Glutamatergic neuron (in vitro differentiated cells): ENCODE measurements at places on chromosomes 7 and 10. TPM values are rescaled to one million over a fixed set of nuclear protein-coding genes. Genes with fewer than 3 reads are reported as not detected.

- no peak for DNase-seq
Measured at GRCh38 chr10:60801522-60801921, 23.2 kb downstream of the CDK1 start.

Gene ZNF248
- total RNA-seq = 11.1 TPM

Gene LIPJ
- 0.22 TPM for total RNA-seq

Gene SEMA4G
- 46.9 TPM for total RNA-seq

Gene FKBP9
- 90.7 TPM for total RNA-seq

GRCh38 chr7:158567153-158567603, 20.4 kb downstream of the PTPRN2 start:
- DNase-seq = no peak

Gene TMEM139
- total RNA-seq = not detected

Gene GIMAP2
- total RNA-seq = not detected

Gene MOGAT3
- not detected for total RNA-seq

Gene TMEM140
- total RNA-seq = not detected

Gene H2BK1
- not detected for total RNA-seq

- no peak for DNase-seq
Measured at GRCh38 chr7:212754-213153, 20.4 kb downstream of the FAM20C start.

Gene KMT2E
- 126 TPM for total RNA-seq

- no peak for DNase-seq
Measured at GRCh38 chr7:110786328-110786965, 304.5 kb upstream of the LRRN3 start.

Gene FAM171A1
- total RNA-seq = 186 TPM

DNA sequence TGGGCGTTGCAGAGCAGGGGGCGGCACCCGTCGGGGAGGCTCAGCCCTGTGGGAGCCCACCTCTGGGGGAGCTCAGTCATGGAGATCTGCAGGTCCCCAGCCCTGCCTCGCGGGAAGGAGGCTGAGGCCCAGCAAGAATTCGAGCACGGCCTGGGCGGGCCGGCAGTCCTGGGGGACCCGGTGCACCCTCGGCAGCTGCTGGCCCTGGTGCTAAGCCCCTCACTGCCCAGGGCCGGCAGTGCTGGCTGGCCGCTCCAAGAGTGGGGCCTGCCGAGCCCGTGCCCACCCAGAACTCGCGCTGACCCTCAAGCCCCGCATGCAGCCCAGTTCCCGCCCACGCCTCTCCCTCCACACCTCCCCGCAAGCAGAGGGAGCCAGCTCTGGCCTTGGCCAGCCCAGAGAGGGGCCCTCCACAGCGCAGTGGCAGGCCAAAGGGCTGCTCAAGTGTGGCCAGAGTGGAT, 76.2 kb downstream of the TMEM26 start:
- no peak for DNase-seq

Gene STYXL1
- total RNA-seq = 41.8 TPM

GRCh38 chr10:13627459-13628310, 40.9 kb downstream of the PRPF18 start:
- DNase-seq = no peak

GRCh38 chr7:88969167-88969566, 173.6 kb upstream of the TEX47 start:
- DNase-seq = no peak

Gene UBE2D1
- 48.1 TPM for total RNA-seq

Gene PALD1
- 15.5 TPM for total RNA-seq

GRCh38 chr10:33352175-33352574, 17.7 kb upstream of the NRP1 start:
- no peak for DNase-seq

Gene UCN3
- total RNA-seq = not detected

DNA sequence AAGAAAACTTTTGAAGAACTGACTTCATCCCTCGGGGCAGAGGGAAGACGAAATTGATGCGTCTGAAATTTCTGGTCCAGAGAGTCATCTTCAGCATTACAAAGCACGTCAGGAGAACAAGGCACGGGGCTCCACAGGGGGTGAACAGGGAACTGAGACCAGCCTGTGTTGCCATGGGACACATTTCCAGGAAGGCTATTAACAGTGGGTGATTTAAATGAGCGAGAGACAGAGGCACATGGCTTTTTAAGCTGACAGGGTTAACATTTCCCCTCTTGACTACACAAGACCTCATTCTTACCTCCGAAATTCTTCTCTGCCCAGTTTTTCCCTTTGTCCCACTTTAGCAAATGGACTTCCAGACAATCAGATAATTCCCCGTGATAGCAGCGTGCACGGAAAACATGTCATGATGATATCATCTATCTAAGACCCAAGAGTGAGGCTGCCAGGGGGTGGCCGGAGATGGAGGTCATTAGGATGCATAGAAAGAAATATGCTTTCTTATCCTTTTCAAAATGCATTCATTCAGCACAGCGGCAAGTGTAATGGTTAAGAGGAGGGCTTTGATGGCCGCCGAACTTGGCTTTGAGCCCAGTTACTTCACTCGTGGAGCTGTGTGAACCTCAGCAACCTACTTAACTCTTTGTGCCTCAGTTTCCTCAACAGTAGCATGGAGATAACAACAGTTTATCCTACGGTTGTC, 248.0 kb downstream of the PRPF18 start:
- DNase-seq = no peak

Gene TMEM270
- not detected for total RNA-seq

GRCh38 chr10:79346012-79346340, 1.3 kb upstream of the PPIF start:
- DNase-seq = no peak

GRCh38 chr7:143938379-143939243, 3.6 kb downstream of the OR2F2 start:
- DNase-seq = no peak

- DNase-seq = no peak
Measured at GRCh38 chr7:36103837-36104561, 49.1 kb upstream of the EEPD1 start.

DNA sequence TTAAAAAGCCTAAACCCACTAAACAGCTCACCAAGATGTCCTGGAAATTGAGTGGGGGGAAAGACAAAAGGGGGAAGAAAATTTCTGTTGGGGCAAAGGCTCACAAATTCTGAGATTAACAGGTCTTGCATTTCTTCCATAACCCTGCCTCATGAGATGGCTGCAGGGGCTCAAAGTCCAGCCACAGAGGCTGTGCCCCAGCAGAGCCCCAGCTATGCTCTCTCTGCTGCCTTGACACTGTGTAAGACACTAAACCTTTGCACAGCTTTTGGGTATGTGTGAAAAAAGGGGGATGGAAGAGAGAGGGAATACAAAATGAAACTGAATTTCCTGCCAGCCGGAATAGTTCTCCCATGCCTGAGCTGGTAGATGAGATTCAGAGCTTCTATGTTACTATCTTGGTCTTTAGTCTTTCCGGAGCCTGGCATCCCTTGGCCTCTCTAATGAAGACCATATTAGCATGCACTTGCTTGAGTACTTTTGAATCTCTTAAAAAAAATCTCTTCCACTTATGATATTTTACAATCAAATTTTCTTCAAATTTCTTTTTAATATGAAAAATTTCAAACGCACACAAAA, 240.0 kb upstream of the IMMP2L start:
- no peak for DNase-seq

Gene WNT8B
- not detected for total RNA-seq

Gene GARS1
- total RNA-seq = 511 TPM

- DNase-seq = no peak
Measured at GRCh38 chr7:80467069-80467468, 44.8 kb downstream of the GNAT3 start.

DNA sequence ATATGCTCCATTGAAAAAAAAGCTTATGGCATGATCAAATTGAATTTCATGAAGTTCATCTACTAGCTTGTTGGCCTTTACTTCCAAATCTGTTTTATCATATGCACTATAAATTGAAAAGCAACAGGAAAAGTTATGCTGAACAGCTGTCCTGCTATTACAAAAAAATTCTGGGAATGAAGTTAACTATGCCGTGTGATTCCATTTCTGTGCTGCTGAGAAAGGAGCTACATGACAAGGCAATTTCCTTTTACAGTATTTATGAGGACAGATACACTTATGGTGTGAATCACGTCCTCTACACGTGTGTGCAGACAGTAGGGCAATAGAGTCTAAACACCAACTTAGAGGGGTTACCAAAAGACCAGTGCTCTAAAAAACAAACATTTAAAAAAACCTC, 426.5 kb upstream of the AKR1E2 start:
- DNase-seq = no peak

DNA sequence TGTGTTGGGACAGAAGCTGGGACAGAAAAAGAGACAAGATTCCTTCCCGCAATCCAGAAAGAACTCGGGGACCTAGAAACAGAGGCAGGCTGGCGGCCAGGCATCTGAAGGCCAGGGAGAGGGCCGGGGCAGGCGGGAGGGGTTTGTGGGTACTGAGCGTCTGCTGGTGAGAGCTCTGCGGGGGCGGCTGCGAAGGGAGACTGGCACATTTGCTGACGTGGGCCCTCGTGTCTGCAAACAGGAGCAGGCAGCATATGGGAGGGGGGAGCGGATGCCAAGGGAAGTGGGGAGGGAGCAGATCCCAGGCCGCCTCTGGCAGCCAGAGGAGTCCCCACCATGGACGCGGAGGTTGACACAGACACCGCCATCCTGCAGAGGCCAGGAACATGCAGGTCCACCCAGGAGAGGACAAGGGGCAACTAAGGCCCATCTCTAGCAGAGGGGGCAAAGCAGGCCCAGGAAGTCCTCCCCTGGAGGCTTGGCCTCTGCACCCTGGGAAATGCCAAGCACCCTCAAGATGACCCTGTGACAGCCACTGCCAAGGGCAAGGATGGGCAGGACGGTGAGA, 32.2 kb downstream of the KCNH2 start:
- peak; percentile 16 for DNase-seq

Gene KIAA1549
- total RNA-seq = 40.2 TPM
